Stomach (tissue), 19 donors: ENCODE measurements at places on chromosomes 2 and 18. TPM values are rescaled to one million over a fixed set of nuclear protein-coding genes. Genes with fewer than 3 reads are reported as not detected.

The CIAO1 gene
- 66.8 TPM for total RNA-seq

The CNOT9 gene
- total RNA-seq = 47.8 TPM

- no peaks in the 10 kb centered on the region for H3K36me3 ChIP-seq
- no peak overlapping the region for H3K4me3 ChIP-seq
- no peaks in the 10 kb centered on the region for H3K4me1 ChIP-seq
- no peak overlapping the region for H3K27ac ChIP-seq
- no peak for DNase-seq
- no peaks in the 10 kb centered on the region for H3K27me3 ChIP-seq
Observed at GRCh38 chr2:226667736-226668135, 131.9 kb downstream of the IRS1 start.

DNA sequence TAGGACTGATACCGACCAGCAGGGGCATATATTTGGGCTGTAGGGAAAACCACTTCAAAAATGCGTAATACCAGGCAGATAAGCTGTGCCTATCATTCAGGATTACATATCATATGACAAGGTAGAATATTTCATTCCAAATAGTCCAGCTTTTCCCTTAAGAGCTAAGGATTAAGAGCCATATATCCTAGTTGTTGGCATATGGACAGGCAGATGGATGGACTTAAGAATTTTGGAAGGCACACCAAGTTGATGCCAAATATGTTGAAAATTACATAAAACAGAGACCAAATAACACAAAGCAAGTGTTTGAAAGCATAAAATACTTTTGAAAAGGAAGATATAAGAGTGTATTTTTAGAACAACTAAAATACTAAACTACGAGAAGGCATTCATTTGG lies 52.1 kb downstream of the LRRTM4 start:
- H3K4me3 ChIP-seq = no peak overlapping the region
- H3K36me3 ChIP-seq = no peaks in the 10 kb centered on the region
- no peak overlapping the region for H3K27ac ChIP-seq
- no peak for DNase-seq
- H3K4me1 ChIP-seq = no peaks in the 10 kb centered on the region

The ACP1 gene
- 21.1 TPM for total RNA-seq

The TUBB8B gene
- not detected for total RNA-seq

GRCh38 chr2:177817300-177817699 lies 255.3 kb downstream of the PDE11A start:
- H3K27ac ChIP-seq = no peak overlapping the region
- H3K4me1 ChIP-seq = no peaks in the 10 kb centered on the region
- DNase-seq = no peak

The SLC4A3 gene
- total RNA-seq = 2.6 TPM

DNA sequence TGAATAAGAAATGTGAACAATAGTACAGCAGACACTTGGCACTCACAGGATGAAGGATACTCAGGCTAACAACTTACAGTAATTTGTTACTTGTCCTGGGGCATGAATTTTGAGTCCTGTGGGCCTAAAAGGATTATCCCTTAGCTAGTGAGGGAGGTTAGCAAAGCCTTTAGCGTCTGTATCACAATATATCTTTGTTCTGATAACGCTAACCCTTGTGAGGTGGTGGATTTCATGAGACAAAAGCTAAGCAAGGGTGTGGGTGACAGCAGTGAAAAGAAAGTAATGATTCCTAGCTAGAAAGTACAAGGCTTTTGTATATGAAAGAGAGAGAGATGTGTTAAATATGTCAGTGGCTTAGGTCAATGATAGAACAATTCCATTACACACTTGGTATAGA lies 46.8 kb upstream of the TTC21B start:
- H3K4me3 ChIP-seq = no peak overlapping the region
- no peak overlapping the region for H3K27ac ChIP-seq
- DNase-seq = no peak
- no peaks in the 10 kb centered on the region for H3K4me1 ChIP-seq
- H3K27me3 ChIP-seq = no peaks in the 10 kb centered on the region
- H3K36me3 ChIP-seq = no peaks in the 10 kb centered on the region

The ANKRD53 gene
- total RNA-seq = not detected

- H3K27ac ChIP-seq = no peak overlapping the region
- no peak for DNase-seq
- no peaks in the 10 kb centered on the region for H3K36me3 ChIP-seq
- H3K4me1 ChIP-seq = no peaks in the 10 kb centered on the region
- no peak overlapping the region for H3K4me3 ChIP-seq
Observed at GRCh38 chr2:151338115-151338514, 19.3 kb upstream of the TNFAIP6 start.
